ENCODE measurements at places on chromosomes 2 and 18.

- DNase-seq: peak; percentile 9
Observed at GRCh38 chr2:71611247-71611646, 157.9 kb downstream of the DYSF start.

DNA sequence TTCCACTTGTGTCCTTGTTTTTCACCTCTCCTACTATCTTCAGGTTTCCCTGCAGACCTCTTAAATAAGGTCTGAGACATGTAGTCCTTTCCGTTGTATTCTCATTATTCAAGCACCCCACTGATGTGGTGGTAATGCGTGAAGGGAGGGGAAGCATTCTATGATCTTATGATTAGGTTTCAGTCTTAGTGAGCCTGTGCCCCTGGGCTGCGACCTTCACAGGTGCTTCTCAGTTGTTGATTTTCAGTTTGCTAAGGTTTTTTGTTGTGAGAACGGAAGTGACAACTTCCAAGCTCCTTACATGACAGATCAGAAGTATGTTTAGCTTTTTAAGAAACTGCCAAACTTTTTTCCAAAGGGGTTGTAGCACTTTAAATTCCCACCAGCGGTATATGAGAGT is 41.3 kb downstream of the VPS54 start:
- DNase-seq: no peak

DNA sequence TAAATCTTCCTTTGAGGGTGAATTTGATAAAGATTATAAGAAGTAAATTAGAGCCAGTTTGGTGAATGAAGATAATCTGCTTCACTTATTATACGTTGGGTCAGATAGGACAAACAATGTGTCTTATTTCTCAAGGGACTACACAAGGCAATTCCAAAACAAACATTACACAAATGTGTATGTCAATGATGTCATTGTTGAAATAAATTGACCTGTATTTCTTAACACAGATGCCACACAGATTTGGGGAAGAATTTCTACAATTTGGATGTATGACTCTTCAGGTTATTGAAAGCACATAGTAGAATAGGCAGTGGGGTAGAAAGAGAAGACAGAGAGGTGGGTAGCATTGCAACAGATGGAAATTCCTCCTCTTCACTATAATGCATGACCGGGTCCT is 6.9 kb upstream of the CRIM1 start:
- DNase-seq: no peak

DNA sequence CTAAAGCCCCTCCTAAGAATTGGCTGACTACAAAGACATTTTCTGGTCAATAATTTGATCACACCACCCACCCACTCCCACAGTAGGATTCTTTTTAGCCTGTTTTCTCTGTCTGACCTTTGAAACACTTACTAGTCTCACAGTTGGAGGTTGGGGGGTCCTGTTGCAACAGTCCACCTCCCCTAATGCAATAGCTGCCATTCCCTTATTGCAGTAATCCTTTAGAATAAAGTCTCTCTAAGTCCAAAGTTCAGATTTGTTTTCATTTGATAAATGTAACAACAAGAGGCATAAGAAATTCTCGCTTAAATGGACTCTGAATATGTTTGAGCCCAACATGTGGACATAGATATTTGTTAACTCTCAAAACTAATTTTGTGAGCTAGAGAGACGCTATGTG is 1326.8 kb upstream of the TMEFF2 start:
- DNase-seq: no peak

DNA sequence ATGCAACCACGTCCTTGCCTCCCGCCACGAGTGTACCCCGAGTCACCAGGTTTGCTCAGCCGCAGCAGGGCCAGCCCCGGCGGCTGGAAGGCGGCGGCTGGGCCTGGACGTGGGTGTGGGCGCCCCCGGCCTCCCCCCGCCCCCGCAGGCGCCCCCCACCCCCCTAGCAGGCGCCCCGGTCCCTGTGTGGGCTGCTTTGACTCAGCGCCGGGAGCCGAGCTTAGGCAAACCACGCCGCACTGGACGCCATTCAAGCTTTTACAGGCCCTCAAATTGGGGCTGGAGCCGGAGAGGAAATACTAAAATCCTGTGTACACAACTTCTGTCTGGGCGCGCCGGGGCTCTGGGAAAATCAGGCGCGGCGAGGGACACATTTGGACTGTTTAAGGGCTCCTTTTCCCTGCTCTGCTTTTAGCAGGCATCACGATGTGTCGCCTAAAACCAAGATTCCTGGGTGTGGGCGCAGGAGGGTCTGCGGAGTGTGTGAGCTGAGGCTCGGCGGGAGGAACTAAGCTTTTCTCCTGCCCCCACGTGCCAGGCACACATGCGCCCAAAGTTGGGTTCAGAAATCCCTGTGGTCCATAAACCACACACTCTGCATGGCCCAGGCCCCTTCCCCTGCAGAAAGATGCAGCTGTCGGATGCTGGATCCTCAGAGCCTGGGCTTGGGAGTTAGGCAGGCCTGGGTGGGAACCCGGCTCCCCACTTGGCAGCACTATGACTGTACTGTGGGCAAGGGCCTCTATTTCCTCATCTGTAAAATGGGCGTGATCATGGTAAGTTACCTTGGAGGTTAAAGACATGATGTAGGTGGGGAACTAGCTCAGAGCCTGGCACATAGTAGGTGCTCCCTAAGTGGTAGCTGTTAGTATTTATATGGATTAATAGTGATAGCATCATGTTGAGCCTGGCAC is 57.6 kb downstream of the ATOH8 start:
- peak; percentile 60 for DNase-seq

DNA sequence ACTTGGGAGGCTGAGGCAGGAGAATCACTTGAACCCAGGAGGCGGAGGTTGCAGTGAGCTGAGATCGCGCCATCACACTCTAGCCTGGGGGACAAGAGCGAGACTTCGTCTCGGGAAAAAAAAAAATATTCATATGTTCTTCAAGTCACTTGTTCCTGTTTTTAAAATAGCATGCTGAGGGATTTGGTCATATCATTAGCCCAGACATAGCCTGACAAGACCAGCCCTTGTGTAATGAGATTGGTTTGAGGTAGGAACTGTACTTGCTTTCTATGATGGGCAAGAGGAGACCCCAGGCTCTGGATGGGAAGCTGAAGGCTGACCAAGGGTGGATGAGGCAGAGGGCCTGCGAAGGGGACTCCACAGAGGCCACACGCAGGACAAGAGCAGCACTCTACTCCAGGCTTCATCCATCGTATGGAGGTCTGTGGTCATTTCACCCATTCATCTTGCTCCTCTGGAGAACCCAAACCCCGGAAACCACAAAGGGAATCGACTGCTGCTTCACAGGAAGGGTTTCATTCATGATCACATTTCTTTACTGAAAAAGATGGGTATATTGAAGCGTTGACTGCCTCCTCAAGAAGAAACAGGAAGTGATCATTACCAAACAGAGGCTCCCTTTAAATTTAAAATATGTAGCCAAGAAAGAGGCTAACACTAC is 87.1 kb upstream of the ZNF397 start:
- no peak for DNase-seq

GRCh38 chr2:62186156-62186905 is 9.6 kb upstream of the B3GNT2 start:
- no peak for DNase-seq

GRCh38 chr18:60739212-60739611 is 366.6 kb upstream of the MC4R start:
- DNase-seq: no peak

DNA sequence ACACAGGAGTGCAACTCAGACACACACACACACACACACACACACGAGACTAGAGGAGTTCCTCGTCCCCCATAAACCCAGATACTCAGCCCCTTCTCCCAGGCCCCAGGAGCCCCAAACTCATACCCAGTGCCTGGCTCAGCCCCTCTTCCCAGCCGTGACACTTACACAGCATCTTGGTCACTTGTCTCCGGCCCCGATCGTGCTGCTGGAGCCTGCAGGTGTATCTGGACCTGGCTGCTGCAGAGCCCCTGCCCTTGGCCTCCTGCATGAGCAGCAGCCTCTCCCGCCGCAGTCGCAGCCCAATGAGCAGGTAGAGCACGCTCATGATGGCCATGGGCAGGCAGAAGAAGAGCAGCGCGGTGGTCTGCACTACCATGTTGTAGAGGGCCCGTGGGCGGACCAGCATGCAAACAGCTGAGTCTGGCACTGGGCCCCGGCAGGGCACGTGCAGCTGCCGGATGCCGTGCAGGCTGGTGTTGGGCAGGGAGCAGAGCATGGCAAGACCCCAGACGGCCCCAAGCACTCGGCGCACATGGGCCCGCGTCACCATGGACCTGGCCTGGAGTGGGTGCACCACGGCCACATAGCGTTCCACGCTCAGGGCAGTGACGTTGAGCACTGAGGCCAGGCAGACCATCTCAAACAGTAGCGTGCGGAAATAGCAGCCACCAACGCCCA is 2.1 kb downstream of the NMUR1 start:
- DNase-seq: no peak

GRCh38 chr2:58796239-58796910 is 555.2 kb upstream of the FANCL start:
- no peak for DNase-seq

- DNase-seq: no peak
Observed at GRCh38 chr2:120195553-120195952, 27.6 kb downstream of the TMEM185B start.

DNA sequence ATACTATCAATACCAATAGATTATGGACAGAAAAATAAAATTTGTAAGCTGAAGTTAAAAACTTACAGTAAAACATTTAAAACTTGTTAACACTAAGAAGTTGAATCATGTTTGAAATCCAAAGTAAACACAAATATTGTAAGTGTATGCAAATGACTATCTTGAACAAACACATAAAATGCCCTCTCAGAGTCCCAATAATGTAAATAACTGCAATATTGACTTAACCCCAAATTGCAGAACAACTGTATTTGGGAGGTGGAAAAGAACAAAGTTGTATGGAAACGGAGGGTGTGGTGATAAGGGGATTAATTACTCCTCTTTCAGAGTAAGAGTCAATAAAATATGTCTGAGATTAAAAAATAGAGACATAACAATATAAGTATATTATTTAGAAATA is 140.0 kb upstream of the NOL4 start:
- no peak for DNase-seq

DNA sequence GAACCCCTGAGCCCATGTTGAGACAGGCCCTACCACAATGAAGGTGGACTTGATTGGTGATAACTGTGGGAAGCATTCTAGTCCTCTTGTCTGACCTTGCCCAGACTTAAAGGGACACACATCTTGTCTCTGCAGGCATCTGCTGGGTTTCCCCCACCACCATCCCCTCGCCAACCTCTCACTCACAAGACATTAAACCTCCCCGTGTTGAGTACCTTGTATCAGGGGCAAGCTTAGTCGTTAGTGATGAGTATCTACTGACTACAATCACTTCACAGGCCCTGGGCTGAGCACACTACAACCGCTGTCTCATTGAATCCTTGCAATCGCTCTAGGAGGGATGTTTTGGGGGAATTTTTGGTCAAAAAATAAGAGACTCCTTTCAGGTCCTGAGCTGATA is 86.0 kb downstream of the ICOS start:
- DNase-seq: no peak

DNA sequence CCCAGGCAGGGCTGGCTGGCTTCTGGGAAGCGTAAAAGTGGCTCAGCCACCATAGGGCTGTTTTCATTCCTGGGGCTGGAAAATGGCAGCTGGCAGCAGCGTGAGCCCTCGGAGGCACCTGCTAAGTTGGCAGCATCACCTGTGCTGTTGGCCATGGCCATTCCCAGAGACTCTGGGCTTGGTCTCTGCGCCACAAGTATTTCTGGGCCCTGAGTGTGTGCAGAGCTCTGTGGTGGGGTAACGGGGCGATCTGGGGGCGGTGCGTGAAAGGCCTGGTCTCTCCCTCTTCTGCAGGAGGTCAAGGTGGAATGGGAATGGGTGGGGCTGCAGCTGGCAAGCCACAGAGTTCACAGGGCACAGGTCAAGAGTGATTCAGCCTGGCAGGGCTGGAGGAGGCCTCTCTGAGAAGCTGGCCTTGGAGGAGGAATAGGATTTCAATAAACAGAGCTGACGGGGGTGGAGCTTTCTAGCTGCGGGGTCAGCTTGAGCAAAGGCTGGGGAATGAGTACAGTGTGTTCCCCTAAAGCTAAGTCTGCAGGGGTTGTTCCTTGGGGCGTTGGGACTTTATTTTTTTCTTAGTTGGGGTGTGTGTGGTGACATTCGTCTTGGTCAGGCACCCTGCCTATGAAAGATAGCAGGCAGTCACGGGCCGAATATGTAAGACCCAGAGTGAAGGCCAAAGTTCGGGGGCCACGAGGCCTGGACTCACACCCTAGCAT is 10.3 kb upstream of the NTSR2 start:
- DNase-seq: peak; percentile 66

DNA sequence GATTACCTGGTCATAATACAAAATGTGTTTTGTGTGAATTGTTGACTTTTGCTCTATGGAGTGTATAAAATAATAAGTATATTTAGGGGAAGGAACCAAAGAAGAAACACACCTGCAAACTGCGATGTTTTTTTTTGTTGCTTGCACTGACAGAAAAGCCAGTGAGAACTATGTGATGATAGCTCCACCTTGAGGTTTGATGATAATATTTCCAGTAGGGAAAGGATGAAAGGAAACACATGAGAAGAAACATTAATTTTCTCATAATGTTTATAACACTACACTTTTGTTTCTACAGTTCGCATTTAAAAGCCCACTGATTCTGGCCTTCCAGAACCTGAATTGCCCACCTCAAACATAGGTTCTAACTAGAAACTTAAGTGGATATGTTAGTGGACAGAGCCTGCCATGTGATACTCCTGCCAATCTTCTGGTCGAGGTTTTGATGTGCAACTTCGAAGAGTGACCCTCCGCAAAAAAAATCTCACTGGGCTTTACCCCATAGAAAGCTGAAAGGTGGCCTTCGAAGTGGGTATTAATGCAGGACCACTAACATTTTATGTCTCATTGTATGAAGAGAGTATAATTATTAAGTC is 476.4 kb upstream of the SPHKAP start:
- DNase-seq: no peak

GRCh38 chr2:109067631-109068125 is 61.3 kb upstream of the SH3RF3 start:
- no peak for DNase-seq

- DNase-seq: no peak
Observed at GRCh38 chr2:133748007-133748700, 179.9 kb upstream of the NCKAP5 start.

- no peak for DNase-seq
Observed at GRCh38 chr2:158463496-158464095, 6.8 kb downstream of the PKP4 start.

All from lower leg skin (tissue), 4 donors.